ENCODE measurements at places on chromosomes 12 and 14.

- DNase-seq, result no peak
These were observed 15.6 kb downstream of the ZBTB39 start for GRCh38 chr12:56990648-56991318.

DNA sequence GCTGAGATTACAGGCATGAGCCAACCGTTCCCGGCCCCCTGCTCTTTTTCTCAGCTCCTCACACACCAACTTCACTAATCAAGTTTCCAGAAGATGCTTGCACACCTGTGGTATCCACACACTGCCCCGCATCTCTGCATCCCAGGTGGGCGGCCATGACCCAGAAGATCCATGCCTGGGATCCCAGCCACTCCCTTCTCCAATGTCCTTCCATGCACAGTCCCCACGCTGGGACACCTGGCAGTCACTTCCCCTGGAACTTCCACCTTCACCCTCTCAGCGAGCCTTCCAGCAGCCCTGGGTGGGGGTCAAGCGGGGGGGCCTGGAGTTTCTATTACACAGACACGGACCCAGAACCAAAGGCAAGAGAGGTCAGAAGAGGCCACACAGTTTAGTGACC lies 107.8 kb downstream of the CALM1 start:
- DNase-seq, result no peak

DNA sequence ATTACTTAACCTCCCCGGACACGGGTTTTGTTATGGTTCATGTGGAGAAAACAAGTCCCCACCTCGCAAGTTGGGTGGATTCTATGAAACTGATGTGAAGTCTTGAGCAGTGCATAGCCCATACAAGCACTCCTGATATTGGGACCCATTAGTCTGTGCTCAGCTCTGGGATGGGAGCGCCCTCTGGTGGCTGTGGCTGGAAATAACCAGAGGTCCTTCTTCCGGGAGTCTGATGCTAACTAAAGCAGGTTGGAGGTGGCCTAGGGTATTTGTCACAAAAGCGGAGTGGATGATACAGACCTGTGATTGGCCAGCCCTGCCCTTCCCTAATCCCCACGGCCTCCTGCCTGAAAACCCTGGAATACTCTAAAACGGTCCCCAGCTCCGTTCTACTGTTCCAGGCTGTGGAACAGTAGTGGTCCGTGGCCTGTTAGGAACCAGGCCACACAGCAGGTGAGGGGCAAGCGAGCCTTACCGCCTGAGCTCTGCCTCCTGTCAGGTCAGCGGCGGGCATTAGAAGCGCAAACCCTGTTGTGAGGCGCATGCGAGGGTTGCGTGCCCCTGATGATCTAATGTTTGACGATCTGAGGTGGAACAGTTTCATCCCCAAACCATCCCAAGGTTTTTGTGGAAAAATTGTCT lies 6.4 kb downstream of the SLC48A1 start:
- peak; percentile 91 for DNase-seq

- DNase-seq, result no peak
These were observed 274.1 kb downstream of the ADAMTS20 start for GRCh38 chr12:43277651-43278540.

DNA sequence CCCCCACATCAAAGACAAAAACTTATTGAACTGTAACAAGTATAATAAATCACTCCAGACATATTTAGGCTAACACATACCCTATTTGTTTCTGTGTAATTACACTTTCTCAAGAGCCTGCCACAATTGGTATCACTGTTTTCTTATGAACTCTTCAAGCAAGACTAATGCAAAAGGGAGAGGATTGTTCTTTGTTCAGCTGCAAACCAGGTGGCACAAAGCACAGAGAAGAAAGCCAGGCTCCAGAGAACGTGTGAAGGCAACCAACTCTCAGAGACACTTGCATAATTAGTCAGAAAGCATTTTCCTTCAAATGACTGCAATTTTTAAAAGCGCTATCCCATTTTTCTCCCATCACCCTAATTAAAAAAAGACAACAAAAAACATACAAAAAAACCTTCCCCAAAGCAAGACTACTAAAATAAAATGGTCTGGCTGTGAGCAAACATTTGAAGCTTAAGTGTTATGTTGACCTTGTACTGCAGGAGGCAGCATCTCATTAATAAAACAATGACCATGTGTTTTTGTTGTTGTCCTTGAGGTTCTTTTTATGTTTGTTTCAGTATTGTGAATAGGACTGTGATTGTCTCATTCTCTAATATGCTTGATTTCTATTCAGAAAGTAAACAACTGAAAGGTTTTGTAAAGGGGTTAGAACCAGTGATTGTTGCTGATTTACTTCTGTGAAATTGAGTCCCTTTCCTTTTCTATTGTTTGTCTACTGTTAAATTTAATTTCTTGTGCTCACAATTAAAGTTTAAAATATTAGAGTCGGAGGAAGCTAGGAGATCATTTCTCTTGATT lies 452.7 kb upstream of the PDE3A start:
- DNase-seq, result no peak

Data from stimulated activated effector memory CD8-positive, alpha-beta T cell treated with anti-CD3 and anti-CD28 coated beads, Interleukin-12 subunit alpha, Interleukin-12 subunit beta, amount 100 ng/mL, for 72 hours (primary cell).